A549 treated with dexamethasone at 1 μM for 4 hours (cell line): ENCODE measurements at places on chromosomes 3 and 15. TPM values are rescaled to one million over a fixed set of nuclear protein-coding genes. Genes with fewer than 3 reads are reported as not detected.

WDR49 gene
- not detected in 5 replicates for total RNA-seq

MKRN3 gene
- 1.1 to 2.1 TPM (median 1.9 TPM) in 5 replicates for total RNA-seq

STRIT1 gene
- not detected in 5 replicates for total RNA-seq

CALML4 gene
- total RNA-seq, result 5.9 to 9.6 TPM (median 8.6 TPM) in 5 replicates

SCG5 gene
- total RNA-seq, result 1.5 to 2.6 TPM (median 2.2 TPM) in 5 replicates

KIF15 gene
- total RNA-seq, result 9.2 to 11.4 TPM (median 10.5 TPM) in 5 replicates

SAMMSON gene
- total RNA-seq, result not detected in 5 replicates

OIP5 gene
- total RNA-seq, result 11.3 to 12.7 TPM (median 12.1 TPM) in 5 replicates

TPRG1 gene
- total RNA-seq, result 0.09 to 0.27 TPM (median 0.21 TPM) in 5 replicates

SPATA12 gene
- 0.26 to 0.38 TPM (median 0.32 TPM) in 5 replicates for total RNA-seq

SERF2 gene
- total RNA-seq, result 499 to 671 TPM (median 600 TPM) in 5 replicates

ZBED2 gene
- 0.11 to 0.21 TPM (median 0.12 TPM) in 5 replicates for total RNA-seq

CLDN18 gene
- total RNA-seq, result not detected in 5 replicates

ANKDD1A gene
- total RNA-seq, result 1.2 to 2.1 TPM (median 1.7 TPM) in 5 replicates

USP50 gene
- 0.38 TPM in 1 of 5 replicates, not detected in the others for total RNA-seq

TMEM44 gene
- 8.1 to 11.7 TPM (median 10.2 TPM) in 5 replicates for total RNA-seq

SERINC4 gene
- 0.06 to 0.15 TPM (median 0.09 TPM) in 5 replicates for total RNA-seq

RAB5A gene
- total RNA-seq, result 48.0 to 69.4 TPM (median 55.5 TPM) in 5 replicates

PRICKLE2 gene
- 2.7 to 4.0 TPM (median 3.4 TPM) in 5 replicates for total RNA-seq

SCAMP5 gene
- 10.4 to 12.6 TPM (median 10.5 TPM) in 5 replicates for total RNA-seq
